ENCODE measurements at places on chromosomes 4 and X. TPM values are rescaled to one million over a fixed set of nuclear protein-coding genes. Genes with fewer than 3 reads are reported as not detected.

SRP72 gene
- 132 TPM for polyA plus RNA-seq

PLK4 gene
- 26.4 TPM for polyA plus RNA-seq

SLC6A14 gene
- 0.06 TPM for polyA plus RNA-seq

HDX gene
- 8.0 TPM for polyA plus RNA-seq

SLC10A4 gene
- 0.18 TPM for polyA plus RNA-seq

All from right renal cortex interstitium (tissue), 3 donors.